Body of pancreas (tissue), 4 donors: ENCODE measurements at places on chromosomes 12 and 14. TPM values are rescaled to one million over a fixed set of nuclear protein-coding genes. Genes with fewer than 3 reads are reported as not detected.

The CLEC4D gene
- not detected for total RNA-seq

The FOXA1 gene
- total RNA-seq: 0.33 TPM

The TAS2R7 gene
- total RNA-seq: not detected

The KRT85 gene
- total RNA-seq: not detected

DNA sequence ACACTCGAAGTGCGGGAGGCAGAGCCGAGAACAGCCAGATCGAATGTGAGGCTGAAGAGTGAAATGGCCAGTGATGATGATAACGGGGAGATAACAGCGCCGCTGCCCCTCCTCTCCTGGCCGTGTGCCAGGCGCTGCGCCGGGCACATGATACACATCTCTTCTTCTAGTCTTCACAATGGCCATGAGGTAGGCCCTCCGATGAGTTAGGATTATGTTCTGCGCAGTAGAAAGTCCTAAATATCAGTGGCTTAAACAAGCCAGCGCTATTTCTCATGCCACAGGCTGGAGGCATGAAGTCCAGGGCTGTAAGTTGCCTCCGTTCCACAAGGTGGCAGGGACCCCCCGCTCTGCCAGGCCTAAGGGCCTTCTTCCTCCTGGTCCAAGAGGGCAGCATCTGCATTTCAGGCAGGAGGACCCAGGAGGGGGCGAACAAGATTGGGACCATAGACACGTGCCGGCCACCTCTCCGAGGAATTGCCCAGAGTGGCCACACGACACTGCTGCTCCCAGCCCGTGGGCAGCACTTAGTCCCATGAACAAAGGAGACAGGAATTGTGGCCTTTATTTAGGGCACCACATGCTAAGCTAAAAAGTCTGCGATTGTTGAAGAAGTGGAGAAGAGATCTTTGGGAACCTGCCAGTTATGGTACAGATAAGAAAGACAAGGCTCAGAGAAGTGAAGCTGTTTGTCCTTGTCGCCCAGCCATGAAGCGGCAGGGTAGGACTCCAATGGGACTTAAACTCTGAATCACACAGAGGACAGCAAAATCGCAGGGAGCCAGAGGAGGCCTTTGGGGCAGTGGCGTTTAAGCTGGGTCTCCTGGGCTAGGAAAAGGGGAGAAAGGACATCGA lies 10.9 kb upstream of the HVCN1 start:
- H3K27ac ChIP-seq: no peak overlapping the region
- H3K4me3 ChIP-seq: no peak overlapping the region
- no peaks in the 10 kb centered on the region for H3K36me3 ChIP-seq
- peaks cover 8% of the 10 kb centered on the region for H3K4me1 ChIP-seq

DNA sequence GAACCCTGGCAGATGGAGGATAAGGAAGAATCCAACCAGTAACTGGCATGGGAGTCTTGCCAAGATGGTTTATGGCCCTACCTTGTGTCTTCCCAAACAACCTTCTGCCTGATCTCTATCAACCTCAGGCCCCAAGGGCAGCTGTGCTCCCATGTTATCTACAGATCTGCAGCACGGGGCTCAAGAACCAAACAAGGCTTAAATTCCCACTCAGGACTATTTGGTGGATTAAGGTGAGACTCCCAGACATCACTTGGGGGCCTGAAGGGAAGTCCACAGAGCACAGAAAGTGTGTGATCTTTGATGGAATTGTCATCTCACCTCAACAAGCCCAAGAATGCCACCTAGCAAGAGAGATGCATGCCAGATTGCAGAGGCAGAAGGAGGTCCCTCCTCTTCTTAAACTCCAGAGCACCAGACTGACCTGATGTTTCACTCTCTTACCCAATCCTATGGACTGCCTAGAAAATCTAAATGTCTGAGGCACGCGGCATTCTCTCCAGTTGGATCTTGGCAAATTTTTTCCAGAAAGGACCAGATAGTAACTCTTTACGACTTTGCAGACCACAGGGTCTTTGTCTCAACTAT lies 759.5 kb upstream of the TBX3 start:
- no peak for DNase-seq
- H3K36me3 ChIP-seq: no peaks in the 10 kb centered on the region
- no peaks in the 10 kb centered on the region for H3K4me1 ChIP-seq
- H3K4me3 ChIP-seq: no peak overlapping the region
- no peak overlapping the region for H3K27ac ChIP-seq

- no peak overlapping the region for H3K4me3 ChIP-seq
- DNase-seq: no peak
- H3K27ac ChIP-seq: no peak overlapping the region
- no peaks in the 10 kb centered on the region for H3K4me1 ChIP-seq
- H3K27me3 ChIP-seq: no peaks in the 10 kb centered on the region
Measured at GRCh38 chr14:72812292-72812851, 81.5 kb downstream of the DPF3 start.

DNA sequence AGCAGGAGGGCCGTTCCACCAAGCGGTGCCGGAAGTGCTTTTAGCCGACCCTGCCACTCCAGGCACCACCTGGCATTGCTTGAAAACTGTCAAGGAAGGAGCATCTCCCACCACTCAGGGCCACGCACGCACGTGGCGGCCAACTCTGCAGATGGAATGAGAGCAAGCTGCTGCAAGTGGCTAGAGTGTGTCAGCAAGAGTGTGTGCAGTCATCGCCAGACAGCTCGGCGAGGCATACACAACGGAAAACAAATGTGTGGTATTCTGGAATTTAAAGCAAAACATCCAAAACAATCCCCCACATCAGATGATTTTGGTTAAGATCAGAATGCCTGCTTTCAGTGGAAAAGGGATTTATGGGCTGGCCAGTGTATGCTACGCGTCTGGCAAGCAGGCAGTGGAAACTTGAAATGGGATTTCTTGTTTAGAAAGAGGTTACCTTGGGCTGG lies 11.2 kb downstream of the CD9 start:
- H3K4me1 ChIP-seq: peaks cover 15% of the 10 kb centered on the region
- no peak for DNase-seq
- no peak overlapping the region for H3K4me3 ChIP-seq
- no peaks in the 10 kb centered on the region for H3K36me3 ChIP-seq
- H3K27ac ChIP-seq: no peak overlapping the region

GRCh38 chr12:116616536-116617248 lies 57.5 kb downstream of the MAP1LC3B2 start:
- no peaks in the 10 kb centered on the region for H3K27me3 ChIP-seq
- no peaks in the 10 kb centered on the region for H3K36me3 ChIP-seq
- H3K4me3 ChIP-seq: no peak overlapping the region
- no peak for DNase-seq
- H3K4me1 ChIP-seq: no peaks in the 10 kb centered on the region

GRCh38 chr12:78963439-78964227 lies 99.1 kb downstream of the SYT1 start:
- H3K36me3 ChIP-seq: no peaks in the 10 kb centered on the region
- H3K27ac ChIP-seq: no peak overlapping the region
- H3K4me3 ChIP-seq: no peak overlapping the region
- DNase-seq: no peak

DNA sequence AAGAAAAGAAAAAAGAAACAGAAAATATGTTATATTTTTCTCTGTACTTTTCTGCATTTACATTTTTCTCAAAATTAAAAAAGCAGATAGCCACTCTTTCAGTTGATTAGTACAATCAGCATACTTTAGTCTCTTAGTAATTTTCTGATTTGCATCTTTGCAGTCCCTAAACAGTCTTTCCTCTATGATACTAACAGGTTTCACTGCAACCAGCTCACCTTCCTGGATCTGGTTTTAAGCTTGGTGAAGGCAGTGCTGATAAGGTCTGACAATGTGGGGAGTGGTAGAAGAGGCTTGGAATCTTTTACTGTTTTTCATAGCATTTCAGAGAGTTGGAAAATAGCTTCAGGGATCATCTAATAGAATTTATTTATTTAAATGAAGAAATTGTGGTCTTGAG lies 457.6 kb downstream of the ZFP36L1 start:
- peaks cover 3% of the 10 kb centered on the region for H3K4me1 ChIP-seq
- DNase-seq: no peak
- H3K4me3 ChIP-seq: no peak overlapping the region
- no peaks in the 10 kb centered on the region for H3K27me3 ChIP-seq
- H3K36me3 ChIP-seq: no peaks in the 10 kb centered on the region

GRCh38 chr14:45222485-45223262 lies 30.3 kb downstream of the MIS18BP1 start:
- no peak for DNase-seq
- H3K36me3 ChIP-seq: peaks cover 4% of the 10 kb centered on the region
- H3K27ac ChIP-seq: no peak overlapping the region
- H3K27me3 ChIP-seq: no peaks in the 10 kb centered on the region

- no peaks in the 10 kb centered on the region for H3K36me3 ChIP-seq
- peaks cover 5% of the 10 kb centered on the region for H3K4me1 ChIP-seq
- H3K4me3 ChIP-seq: no peak overlapping the region
- H3K27me3 ChIP-seq: no peaks in the 10 kb centered on the region
Measured at GRCh38 chr12:106745181-106745745, 29.2 kb upstream of the RIC8B start.

DNA sequence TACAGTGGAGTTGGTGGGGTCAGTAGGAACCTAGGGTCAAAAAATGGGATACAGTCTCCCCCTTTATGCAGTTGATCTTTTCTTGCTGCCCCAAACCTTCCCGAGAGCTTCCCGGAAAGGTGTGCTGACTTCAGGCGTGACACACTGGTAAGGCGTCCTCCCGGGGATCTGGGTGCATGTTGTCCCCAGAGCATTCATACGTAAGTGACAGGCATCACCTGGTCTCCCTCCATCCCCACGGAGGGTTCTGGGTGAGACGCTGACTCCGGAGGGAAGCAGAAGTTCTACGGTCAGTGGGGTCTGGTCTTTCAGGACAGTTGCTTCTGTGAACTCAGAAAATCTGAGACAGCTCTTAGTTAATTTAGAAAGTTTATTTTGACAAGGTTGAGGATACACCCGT lies 159.6 kb upstream of the RTL1 start:
- no peaks in the 10 kb centered on the region for H3K36me3 ChIP-seq
- no peak overlapping the region for H3K4me3 ChIP-seq
- no peak for DNase-seq
- H3K4me1 ChIP-seq: no peaks in the 10 kb centered on the region
- H3K27me3 ChIP-seq: no peaks in the 10 kb centered on the region
- no peak overlapping the region for H3K27ac ChIP-seq
